ENCODE measurements at places on chromosomes 6 and 20.

DNA sequence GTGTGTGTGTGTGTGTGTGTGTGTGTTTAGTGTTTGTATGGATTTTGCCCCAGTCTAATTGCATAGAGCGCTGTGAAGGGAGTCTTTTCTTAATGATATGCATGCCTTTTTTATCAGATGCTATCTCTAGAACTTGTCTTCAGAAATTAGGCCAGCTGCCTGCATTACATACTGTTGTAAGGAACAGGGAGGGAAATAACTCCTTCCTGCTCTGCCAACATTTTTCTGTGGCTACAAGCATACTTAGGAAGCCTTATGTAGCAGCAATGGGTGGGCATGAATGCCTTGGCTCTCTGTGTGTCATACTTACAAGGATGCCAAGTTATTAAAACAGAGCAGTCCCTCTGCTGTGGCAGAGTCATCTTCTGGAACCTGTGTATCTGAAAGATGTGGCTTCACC, 8.0 kb upstream of the COL21A1 start:
- no peak for DNase-seq

- no peak for DNase-seq
These were observed 136.4 kb downstream of the UST start for GRCh38 chr6:148883270-148883669.

- DNase-seq: no peak
These were observed 228.2 kb downstream of the RFPL4B start for GRCh38 chr6:112575309-112575834.

DNA sequence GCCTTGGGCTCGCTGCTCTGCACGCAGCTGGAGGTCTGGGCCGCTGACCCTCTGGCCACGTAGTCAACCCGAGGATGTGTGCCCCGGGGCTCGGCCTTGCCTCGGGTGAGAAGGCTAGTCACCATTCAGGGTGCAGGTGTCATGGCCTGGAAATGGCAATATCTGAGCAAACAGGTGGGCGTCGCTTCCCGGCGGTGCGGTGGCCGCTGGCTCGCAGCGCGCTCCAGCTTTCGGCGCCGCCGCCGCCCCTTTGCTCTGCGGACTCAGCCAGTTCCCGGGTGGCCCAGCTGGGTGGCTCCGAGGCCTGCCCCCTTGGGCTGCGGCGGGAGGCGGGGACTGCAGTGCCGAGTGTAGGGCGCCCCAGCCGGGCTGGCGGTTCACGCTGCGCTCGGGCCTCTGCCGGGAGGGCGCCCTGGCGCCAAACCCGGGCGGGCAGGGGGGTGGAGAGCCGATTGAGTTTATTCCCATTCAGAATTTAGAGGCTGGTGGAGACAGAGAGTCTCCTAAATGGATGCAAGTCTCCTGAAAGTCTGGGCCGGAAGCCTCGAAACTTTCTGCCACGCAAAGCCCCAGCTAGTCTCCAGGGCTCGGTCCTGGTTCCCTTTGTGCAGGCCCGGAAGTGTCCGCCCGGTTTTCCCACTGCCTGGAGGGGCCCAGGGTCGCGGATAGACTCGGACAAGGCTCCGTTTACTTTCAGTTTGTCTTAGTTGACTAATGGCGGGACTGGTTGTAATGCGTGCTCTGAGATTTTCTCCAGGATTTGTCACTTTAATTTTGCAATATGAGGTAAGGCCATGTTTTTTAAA, 11.3 kb upstream of the TFAP2A start:
- no peak for DNase-seq

DNA sequence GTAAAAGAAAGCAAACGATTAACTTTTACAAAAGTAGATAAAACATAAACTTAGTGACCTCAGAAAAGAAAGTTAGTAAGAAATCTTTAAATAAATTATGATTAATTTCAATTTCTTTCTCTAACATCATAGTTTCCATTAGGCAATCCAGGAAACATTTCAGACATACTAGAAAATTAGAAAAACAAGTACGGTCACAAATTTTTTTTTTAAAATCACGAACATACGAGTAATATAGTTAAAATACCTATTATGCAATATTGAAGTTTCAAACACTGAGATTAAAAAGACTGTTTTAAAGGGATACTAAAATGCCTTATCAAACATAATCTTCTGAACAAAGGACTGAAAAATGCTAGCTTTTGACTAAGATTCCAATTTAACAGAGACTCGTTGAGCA, 26.2 kb downstream of the NOL7 start:
- DNase-seq: no peak

All from CD4-positive, alpha-beta T cell treated with Interleukin-12 subunit alpha and Interleukin-12 subunit beta, for 1 hour (primary cell).